MM.1S (cell line): ENCODE measurements at places on chromosomes 2 and 18.
A peak's percentile ranks its signal among the peaks of the same experiment; 100 is the strongest.

DNA sequence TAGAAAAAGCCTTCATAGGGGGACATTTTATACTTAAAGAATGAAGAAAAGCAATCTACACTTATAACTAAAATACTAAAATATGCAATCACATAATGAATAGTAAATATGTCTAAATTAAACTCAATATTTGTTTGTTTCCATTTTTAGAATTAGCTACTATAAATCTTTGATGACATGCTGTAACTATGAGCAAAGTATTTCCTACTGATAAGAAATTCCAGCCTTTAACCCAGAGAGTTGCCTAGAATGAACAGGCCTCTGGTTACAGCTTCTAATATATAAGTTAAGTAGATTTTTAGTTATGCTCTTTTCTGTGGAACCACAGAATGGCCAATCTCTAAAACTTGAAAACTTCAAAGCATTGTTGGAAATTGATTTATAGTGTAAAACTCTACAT, 1465.6 kb upstream of the ZEB2 start:
- no peak for DNase-seq
- no peaks in the 10 kb centered on the region for H3K27me3 ChIP-seq
- no peak overlapping the region for H3K4me3 ChIP-seq
- no peak overlapping the region for H3K27ac ChIP-seq
- H3K4me1 ChIP-seq: no peaks in the 10 kb centered on the region

GRCh38 chr2:151192681-151193080, 69.0 kb downstream of the RBM43 start:
- no peak overlapping the region for H3K27ac ChIP-seq
- no peak overlapping the region for H3K4me3 ChIP-seq
- no peaks in the 10 kb centered on the region for H3K4me1 ChIP-seq
- H3K27me3 ChIP-seq: no peaks in the 10 kb centered on the region
- no peaks in the 10 kb centered on the region for H3K36me3 ChIP-seq

GRCh38 chr18:47100212-47100831, 50.0 kb downstream of the HDHD2 start:
- peak; percentile 16 for DNase-seq
- H3K36me3 ChIP-seq: no peaks in the 10 kb centered on the region
- no peaks in the 10 kb centered on the region for H3K27me3 ChIP-seq
- no peak overlapping the region for H3K4me3 ChIP-seq

DNA sequence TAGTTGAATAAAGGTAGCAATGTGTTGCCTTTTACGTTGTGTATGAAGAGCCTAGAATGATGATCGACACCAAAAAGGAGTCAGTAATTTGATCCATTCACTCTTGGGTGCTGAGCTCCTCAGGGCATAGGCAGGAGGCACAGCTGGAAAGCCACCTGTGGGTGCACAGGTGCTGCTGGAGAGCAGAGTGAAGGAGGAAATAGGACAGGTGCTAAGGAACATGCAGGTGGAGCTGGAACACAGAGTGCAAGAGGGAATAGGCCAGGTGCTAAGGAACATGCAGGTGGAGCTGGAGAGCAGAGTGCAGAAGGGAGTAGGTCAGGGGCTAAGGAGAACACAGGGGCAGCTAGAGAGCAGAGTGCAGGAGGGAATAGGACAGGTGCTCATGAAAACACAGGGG, 86.1 kb downstream of the SH3YL1 start:
- no peaks in the 10 kb centered on the region for H3K4me1 ChIP-seq
- H3K27me3 ChIP-seq: no peaks in the 10 kb centered on the region
- no peak for DNase-seq
- no peak overlapping the region for H3K27ac ChIP-seq

- H3K27ac ChIP-seq: no peak overlapping the region
- H3K4me1 ChIP-seq: no peaks in the 10 kb centered on the region
- no peaks in the 10 kb centered on the region for H3K36me3 ChIP-seq
- no peak overlapping the region for H3K4me3 ChIP-seq
- DNase-seq: no peak
These were observed 2.8 kb upstream of the TCF7L1 start for GRCh38 chr2:85130407-85130806.

GRCh38 chr18:23939896-23940295, 74.7 kb upstream of the TTC39C start:
- peaks cover 34% of the 10 kb centered on the region for H3K27me3 ChIP-seq
- H3K4me3 ChIP-seq: no peak overlapping the region
- DNase-seq: no peak
- no peaks in the 10 kb centered on the region for H3K36me3 ChIP-seq
- peaks cover 6% of the 10 kb centered on the region; the same call in 1 of the 2 replicates for H3K4me1 ChIP-seq

- no peaks in the 10 kb centered on the region for H3K36me3 ChIP-seq
- H3K27ac ChIP-seq: no peak overlapping the region
- no peaks in the 10 kb centered on the region for H3K27me3 ChIP-seq
- no peak for DNase-seq
These were observed 6.8 kb downstream of the TFPI start for GRCh38 chr2:187547353-187547979.

GRCh38 chr2:71683070-71683469, 229.7 kb downstream of the DYSF start:
- no peaks in the 10 kb centered on the region for H3K27me3 ChIP-seq
- H3K27ac ChIP-seq: no peak overlapping the region
- H3K4me1 ChIP-seq: no peaks in the 10 kb centered on the region
- H3K36me3 ChIP-seq: no peaks in the 10 kb centered on the region

DNA sequence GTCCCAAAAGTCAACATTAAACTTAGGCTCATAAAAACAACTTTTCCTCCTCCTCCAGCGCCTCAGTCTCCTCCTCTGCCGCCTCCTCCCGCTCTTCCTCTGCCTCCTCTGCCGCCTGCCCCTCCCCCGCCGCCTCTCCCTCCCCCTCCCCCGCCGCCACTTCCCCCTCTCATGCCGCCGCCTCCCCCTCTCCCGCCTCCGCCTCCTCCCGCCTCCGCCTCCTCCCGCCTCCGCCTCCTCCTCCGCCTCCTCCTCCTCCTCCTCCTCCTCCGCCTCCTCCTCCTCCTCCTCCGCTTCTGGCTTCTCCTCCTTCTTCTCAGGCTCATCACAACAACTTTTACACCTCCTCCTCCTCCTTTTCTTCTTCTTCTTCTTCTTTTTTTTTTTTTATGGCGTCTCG, 599.9 kb downstream of the TMEM182 start:
- H3K36me3 ChIP-seq: no peaks in the 10 kb centered on the region
- no peak overlapping the region for H3K4me3 ChIP-seq
- H3K27ac ChIP-seq: no peak overlapping the region
- no peaks in the 10 kb centered on the region for H3K4me1 ChIP-seq

DNA sequence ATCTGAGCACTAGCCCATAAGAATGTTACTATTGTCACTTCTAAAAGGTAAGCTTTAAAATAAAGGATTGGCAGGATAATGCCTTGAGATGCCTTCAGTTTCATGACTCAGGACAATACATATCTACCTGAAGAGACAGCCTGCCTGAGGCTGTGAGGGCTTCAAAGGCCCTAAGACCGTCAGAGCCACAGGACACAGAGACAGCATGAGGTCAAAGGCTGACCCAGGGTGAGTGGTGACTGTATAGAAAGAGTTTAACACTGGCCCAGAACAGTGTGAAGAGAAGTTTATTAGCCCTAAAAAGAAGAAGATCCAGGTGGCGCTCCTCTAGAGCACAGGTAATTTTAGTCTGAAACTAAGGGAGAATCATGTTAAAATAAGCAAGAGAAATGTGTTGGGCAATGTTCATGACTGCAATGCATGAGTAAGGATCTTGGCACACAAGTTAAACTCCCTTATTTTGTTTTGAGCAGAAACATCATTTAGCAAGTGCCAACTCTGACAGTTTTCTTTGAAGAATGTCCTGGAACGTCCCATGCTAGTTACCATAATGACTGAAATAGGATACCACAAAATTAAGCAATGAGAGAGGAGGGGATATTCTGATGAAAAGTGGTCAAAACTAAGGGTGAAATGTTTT, 78.1 kb upstream of the FAM110C start:
- H3K4me3 ChIP-seq: no peak overlapping the region
- H3K27me3 ChIP-seq: no peaks in the 10 kb centered on the region
- H3K36me3 ChIP-seq: no peaks in the 10 kb centered on the region
- H3K27ac ChIP-seq: no peak overlapping the region

- no peaks in the 10 kb centered on the region for H3K36me3 ChIP-seq
- H3K27me3 ChIP-seq: no peaks in the 10 kb centered on the region
- no peak for DNase-seq
- H3K4me1 ChIP-seq: peaks cover 44% of the 10 kb centered on the region
These were observed 134.6 kb downstream of the MAP4K4 start for GRCh38 chr2:101832114-101832513.

- no peaks in the 10 kb centered on the region for H3K4me1 ChIP-seq
- H3K27me3 ChIP-seq: peaks cover 83% of the 10 kb centered on the region
- H3K27ac ChIP-seq: no peak overlapping the region
- H3K4me3 ChIP-seq: no peak overlapping the region
- DNase-seq: no peak
These were observed 4.0 kb downstream of the EMX1 start for GRCh38 chr2:72921088-72921851.

GRCh38 chr18:72460210-72460680, 83.9 kb downstream of the CBLN2 start:
- no peak overlapping the region for H3K27ac ChIP-seq
- DNase-seq: no peak
- H3K4me1 ChIP-seq: no peaks in the 10 kb centered on the region
- no peak overlapping the region for H3K4me3 ChIP-seq
- H3K36me3 ChIP-seq: no peaks in the 10 kb centered on the region

DNA sequence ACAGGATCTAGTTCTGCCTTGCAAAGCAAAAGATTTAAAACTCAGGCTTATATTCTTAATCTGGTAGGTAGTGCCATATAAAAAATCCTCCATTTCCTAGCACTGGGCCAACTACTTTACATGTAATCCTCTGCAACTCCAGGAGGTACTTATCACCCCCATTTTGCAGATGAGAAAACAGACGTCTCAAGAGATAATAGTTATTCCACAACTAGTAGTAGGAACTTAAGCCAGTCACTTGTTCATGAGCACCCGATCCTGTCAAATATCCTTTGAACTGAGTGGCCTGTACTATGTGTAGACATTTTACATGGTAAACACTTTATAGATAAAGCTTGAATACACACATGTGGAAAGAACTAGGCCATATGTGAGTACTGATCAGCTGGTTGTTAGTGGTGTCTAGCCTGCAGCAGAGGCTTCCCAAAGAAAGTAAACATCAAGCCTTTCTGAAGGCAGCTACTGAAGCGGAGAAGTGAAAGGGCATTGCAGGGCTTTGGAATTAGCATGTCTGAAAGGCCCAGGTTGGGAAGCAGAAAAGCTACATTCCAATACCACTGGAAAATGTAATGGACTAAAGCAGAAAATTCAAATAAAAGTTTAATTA, 48.0 kb downstream of the NAB1 start:
- no peak for DNase-seq
- H3K4me3 ChIP-seq: no peak overlapping the region
- H3K4me1 ChIP-seq: no peaks in the 10 kb centered on the region
- H3K27me3 ChIP-seq: no peaks in the 10 kb centered on the region

- H3K4me1 ChIP-seq: peaks cover 10% of the 10 kb centered on the region
- DNase-seq: no peak
- H3K36me3 ChIP-seq: no peaks in the 10 kb centered on the region
- no peaks in the 10 kb centered on the region for H3K27me3 ChIP-seq
These were observed 33.1 kb upstream of the YPEL5 start for GRCh38 chr2:30113617-30114293.
